Skeletal muscle cell (primary cell): ENCODE measurements at places on chromosomes 2 and 18.

- DNase-seq, result no peak
Observed at GRCh38 chr18:62064361-62064760, 122.5 kb downstream of the PIGN start.

DNA sequence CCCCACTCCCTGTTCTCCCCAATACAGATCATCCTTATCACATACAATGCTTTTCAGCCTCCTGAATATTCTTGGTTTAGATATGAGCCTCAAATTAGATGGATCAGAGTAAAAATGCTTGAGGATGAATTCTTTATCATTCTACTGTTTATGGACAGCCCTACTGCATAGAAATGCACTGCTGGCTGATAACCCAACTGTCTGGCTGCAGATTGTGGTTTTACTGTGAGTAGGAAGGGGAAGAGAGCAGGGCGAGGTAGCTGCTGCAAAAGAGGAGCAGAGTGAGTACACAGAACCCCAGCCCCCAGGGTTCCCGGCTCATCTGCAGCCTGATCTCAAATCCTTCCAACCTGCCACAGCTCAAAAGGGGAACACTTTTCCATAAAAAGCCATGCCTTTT is 29.4 kb upstream of the NCOA1 start:
- no peak for DNase-seq

GRCh38 chr2:215611609-215612386 is 175.9 kb upstream of the FN1 start:
- DNase-seq, result no peak

GRCh38 chr2:206054952-206055351 is 31.0 kb downstream of the INO80D start:
- DNase-seq, result no peak

DNA sequence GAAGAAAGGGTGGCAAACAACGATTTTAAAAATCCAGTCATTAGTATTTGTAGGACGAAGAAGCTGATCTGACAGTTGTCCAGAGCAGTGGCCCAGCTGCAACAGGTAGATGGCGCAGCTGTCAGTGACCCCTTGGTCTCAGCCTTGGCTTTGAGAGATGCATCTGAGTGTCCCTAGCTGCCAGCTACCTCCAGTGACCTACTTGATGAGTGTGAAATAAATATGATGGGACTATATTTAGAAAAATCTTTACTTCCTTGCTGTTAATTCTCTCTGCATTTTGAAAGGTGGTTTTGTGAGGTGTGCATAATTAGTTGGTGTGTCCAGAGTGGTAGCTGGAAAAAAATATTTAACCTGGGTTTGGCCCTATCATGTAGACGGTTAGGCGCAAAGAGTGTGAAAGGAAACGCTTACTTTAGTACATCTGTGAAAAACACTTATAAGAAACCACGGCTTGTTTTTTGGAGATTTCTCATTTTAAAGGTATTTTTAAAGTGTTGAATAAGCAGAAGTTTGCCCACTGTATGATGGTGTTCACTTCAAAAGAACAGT is 963 bp downstream of the INPP1 start:
- DNase-seq, result no peak

DNA sequence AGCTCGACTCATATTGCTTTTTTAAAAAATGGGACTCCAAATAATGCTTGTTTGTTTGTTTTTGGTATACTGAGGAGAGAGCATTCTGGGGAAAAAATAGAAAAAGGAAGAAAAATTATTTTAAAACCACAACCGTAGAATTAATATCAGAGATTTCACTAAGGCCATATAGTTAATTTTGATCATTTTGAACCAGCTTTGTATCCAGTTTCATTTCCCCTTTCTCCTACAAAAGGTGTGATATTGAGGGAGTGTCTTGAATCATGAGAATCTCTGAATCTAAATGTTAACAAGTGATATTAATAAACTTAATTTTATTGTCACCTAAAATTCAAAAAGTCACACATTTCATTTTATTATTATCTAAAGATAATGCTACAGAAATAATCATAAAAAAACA is 198.5 kb upstream of the GALNT5 start:
- DNase-seq, result no peak

GRCh38 chr18:55635439-55635838 is 47.4 kb upstream of the TCF4 start:
- no peak for DNase-seq

- DNase-seq, result no peak
Observed at GRCh38 chr2:129192117-129192516, 787.3 kb upstream of the RAB6C start.

GRCh38 chr2:10002681-10003080 is 40.7 kb upstream of the KLF11 start:
- no peak for DNase-seq

DNA sequence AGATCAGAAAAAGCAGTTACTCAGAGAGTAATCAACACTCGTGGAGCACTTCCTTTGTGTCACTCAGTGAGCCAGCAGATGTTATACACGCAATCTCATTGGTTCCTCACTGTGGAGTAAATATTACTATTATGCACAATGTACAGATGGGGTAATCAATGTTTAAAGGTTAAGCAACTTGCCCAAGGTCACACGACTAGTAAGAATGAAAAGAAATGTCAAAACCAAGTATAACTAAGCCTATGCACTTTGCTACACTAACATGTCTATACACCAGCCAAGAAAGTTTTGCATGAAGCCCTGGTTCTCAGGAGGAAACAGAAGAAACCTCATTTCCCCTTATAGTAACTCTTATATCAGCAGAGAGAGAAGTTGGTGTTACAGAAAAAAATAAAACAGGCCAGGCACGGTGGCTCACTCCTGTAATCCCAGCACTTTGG is 5.4 kb downstream of the METTL21A start:
- DNase-seq, result no peak

DNA sequence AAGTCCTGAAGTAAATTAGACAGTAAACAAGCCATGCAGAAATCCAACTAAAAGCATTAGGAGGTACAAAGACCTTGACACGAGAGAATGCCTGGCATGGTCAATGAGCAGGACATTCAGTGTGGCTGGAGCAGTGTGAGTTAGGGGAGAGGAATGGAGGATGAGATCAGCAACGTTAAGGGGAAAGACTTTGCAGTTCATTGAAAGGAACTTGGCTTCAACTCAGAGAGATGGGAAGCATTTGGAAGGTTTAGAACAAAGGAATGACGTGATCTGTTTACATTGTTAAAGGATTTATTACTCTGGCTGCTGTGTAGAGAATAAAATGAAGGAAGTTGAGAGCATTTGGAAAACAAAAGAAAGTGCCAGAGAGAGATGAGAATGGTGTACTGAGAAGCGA is 621.3 kb downstream of the XIRP2 start:
- DNase-seq, result peak; percentile 90

GRCh38 chr2:23360571-23361125 is 24.3 kb upstream of the KLHL29 start:
- no peak for DNase-seq

DNA sequence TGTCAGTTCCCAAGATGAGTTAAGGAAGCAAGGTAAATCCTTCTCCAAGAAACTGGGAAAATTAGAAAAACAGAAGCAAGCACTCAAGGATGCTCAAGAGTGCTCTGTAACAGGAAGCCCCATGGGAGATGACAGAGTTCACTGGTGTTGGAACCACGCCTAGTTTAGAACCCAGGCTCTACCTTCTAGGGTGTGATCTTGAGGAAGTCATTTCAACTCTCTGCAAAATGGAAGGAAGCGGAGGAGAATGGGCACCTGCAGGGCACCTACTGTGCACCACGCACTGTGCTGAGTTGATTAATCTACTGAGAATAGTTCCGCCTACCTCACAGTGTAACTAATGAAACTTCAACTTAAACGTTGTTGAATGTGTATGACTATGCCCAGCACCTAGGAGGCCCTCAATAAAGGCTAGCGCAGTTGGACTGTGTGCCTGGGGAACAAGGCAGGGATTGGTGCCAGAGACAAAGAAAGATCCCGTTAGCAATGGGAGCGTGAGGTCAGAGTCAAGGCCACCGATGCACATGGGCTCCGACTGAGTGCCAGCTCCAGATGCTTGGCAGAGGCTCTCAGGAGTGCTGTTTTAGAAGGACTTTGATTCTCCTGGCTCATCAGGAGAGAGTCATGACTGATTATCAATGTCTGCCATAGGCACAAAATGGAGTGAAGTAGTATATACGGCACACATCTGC is 93.7 kb downstream of the MAPK4 start:
- DNase-seq, result no peak

- peak; percentile 43 for DNase-seq
Observed at GRCh38 chr18:12520442-12520992, 112.8 kb downstream of the PRELID3A start.

- DNase-seq, result no peak
Observed at GRCh38 chr2:23839919-23840578, 86.9 kb downstream of the ATAD2B start.

DNA sequence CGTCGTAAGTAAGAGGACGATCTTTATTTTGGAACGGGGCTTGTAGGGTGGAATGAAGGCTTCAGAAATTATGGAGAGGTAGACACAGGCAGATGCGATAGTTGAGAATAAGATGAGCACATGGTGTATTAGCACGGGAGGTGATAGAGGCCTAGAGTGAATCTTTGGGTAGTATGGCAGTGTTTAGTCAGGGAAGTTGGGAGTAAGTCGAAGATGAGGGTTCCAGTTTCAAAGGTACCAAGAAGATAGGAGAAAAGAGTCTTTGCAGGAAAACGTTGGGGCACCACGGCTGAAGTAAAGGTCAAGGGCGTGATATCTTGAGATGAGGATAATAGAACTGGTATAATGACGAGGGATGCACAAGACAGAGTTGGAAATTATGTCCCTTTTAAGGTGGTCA is 654 bp downstream of the PIK3C3 start:
- DNase-seq, result no peak

GRCh38 chr2:102193074-102193473 is 6.3 kb downstream of the IL1RL2 start:
- DNase-seq, result no peak

- DNase-seq, result no peak
Observed at GRCh38 chr2:17107871-17108270, 410.4 kb downstream of the RAD51AP2 start.

DNA sequence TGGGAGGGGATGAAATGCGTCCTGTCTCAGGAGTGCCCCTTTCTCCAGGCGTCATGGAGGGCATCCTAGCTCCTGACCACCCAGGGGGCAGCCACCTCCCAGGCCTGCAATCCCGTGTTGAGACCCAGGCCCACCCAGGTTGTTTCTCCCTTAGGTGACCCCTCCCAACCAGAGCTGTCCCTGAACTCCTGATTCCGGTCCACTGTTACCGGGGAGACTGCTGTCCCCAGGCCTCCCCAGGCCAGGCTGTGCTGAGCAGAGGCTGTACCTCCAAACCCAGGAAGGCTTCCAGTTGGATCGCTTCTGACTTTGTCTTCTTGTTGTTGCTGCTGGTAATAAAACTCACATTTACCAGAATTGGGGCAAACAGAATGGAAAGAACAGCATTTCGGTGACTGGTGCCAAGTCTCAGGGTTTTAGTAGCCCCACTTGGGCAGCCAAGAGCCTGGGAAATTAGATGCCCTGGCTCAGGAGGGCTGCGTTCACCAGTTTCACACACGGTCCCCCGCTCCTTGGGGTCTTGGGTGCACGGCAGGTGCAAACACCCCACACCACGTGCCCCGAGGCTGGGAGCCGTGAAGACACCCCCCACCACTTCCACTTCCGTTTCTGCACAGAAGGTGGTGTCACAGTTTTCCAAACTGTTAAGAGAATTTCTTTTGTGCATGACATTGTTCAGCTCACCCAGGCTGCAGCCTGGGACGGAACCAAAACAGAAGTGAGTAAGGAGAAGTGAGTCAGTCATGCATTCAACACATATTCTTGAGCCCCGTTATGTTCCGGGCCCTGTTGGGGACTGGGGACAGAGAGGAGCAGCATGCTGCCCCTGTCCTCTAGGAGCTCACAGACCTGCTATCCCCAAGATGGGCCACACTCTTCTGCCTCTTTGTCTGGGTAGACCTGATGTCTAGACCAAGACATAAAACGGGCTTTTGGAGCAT is 29.4 kb downstream of the ITM2C start:
- DNase-seq, result no peak

- DNase-seq, result no peak
Observed at GRCh38 chr2:63023444-63023843, 27.2 kb upstream of the OTX1 start.

GRCh38 chr2:207337234-207338219 is 171.8 kb upstream of the KLF7 start:
- DNase-seq, result no peak

- DNase-seq, result peak; percentile 41
Observed at GRCh38 chr2:171523088-171524017, 1.1 kb downstream of the CYBRD1 start.

GRCh38 chr2:208542465-208543041 is 136.0 kb downstream of the PTH2R start:
- DNase-seq, result no peak

DNA sequence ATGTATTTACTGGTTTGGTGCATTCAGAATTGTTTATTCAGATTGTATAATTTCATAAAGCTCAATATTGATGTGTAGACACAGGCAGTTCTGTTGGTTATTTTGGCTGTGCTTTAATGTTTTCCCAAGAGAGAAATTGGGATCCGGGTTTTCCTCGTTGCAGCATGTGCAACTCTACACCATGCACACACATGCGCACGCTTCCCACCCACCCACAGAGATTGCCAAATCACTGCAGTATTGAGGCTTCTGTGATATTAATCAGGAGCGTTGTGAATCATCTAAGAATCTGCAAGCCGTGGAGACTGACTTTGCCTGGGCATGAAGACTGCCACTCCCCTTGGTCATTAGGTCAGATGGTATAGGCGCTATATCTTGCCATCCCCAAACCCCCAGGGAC is 571.5 kb downstream of the SLC4A3 start:
- peak; percentile 93 for DNase-seq

- DNase-seq, result no peak
Observed at GRCh38 chr2:129001926-129002325, 683.3 kb upstream of the HS6ST1 start.

GRCh38 chr2:3116371-3116770 is 261.2 kb downstream of the EIPR1 start:
- no peak for DNase-seq

DNA sequence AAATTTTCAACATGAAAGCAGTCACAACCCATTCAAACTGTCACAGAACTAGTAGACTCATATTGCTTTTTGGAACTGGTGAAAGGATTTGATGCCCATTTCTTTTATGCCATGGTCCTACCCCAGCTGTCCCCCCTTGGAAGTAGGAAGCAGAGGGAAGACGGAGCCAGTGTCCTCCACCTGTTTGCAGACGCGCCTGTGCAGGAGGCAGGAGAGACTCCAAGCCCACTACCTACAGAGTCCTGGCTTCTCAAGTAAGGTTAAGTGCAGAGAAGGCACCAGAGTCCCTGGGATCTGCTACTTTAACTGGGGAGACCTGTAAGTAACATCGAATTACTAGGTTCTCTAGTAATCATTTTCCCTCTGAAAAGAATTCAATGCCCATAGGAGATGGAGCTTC is 32.7 kb upstream of the DNMT3A start:
- no peak for DNase-seq

GRCh38 chr2:198114064-198114463 is 309.7 kb downstream of the PLCL1 start:
- DNase-seq, result no peak

- no peak for DNase-seq
Observed at GRCh38 chr2:43225788-43226557, 433 bp downstream of the ZFP36L2 start.

DNA sequence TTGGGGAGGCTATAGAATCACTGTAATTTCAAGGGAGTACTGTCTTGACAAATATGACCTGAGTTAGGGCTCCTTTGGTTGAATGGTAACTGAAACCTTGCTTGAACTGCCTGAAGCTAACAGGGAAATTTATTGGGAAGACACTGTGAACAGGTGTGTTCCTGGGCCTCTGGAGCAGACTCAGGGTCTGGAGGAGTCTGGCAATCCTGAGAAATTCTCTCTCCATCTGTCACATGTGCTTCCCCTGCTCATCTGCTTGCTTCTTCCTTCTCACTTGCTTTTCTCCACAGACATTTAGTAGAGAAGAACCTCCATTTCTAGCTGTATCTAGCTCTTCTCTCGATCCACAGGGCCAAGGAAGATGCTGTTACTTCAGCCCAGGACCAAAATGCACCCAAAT is 476.5 kb downstream of the LRP1B start:
- DNase-seq, result no peak
